ENCODE measurements at places on chromosomes 7 and 10.
A peak's percentile ranks its signal among the peaks of the same experiment; 100 is the strongest.

DNA sequence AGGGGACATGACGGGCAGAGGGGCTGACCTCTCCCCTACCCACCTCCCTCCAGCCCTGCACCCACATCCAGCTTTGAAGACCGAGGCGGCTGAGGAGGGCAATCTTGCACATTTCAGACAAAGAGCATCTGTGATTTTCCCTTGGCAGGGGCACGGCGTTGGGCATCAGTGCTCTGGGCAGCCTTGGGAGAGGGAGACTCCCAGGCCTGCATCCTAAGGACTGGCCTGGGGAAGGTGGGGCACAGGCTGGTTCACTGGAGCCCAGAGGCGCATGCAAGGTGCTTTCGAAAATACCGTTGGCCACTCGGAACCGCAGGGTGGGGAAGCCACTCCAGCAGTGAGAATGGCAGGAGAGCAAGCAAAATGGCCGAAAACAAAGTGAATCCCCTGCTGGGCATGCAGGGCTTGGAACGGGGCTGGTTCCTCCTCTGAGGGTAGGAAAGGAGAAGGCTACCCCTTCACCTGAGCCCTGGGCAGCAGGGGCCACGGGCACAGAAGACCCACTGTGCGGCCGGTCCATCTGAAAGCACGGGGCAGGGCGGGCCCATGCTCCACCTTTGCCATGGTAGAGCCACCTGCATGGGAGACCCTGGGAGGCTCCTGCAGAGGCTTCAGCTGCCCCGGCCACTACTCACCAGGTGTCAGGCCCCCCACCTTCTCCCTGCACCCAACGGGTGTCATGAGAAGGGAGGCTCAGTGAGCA is 49.8 kb downstream of the EBF3 start:
- no peak for DNase-seq

- DNase-seq: no peak
Measured at GRCh38 chr7:115008465-115009114, 86.7 kb downstream of the MDFIC start.

DNA sequence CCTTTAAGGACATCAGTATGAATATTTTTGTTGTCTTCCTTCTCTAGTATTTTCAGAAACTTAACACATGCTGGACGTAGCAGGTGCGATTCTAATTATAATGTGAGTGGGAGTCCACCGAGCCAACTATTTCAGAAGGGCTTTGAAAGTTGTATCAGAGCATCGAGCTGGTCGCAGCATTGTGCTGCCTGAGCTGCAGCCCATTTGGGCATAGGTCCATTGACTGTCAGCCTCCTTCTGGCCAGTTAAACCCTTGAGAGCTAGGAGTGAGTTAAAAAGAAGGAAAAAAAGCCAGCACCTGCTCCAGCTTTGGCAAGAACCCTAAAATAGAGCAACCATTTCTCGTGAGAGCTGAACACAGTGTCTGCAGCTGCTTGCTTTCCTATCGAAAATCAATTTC is 47.8 kb downstream of the SLC35G1 start:
- DNase-seq: no peak

GRCh38 chr10:60937022-60937421 is 7.0 kb downstream of the RHOBTB1 start:
- DNase-seq: peak; percentile 5

- no peak for DNase-seq
Measured at GRCh38 chr7:12638851-12639456, 48.5 kb upstream of the ARL4A start.

DNA sequence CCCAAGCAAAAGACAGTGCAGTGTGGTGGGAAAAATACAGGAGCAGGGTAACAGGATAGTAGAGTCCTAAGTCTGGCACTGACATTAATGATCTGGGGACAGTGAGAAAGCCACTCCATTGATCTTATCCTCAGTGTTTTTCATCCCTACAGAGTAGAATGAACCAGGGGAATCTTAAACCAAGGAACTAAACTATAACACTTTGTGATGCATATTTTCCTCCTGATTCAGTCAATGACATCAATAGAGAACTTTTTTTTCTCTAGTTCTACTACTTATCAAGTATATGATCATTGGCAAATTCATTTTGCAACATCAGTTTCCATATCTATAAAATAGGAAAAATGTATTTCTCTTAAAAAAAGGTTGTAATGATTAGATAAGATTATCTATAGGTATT is 151.1 kb downstream of the TMEM26 start:
- no peak for DNase-seq

DNA sequence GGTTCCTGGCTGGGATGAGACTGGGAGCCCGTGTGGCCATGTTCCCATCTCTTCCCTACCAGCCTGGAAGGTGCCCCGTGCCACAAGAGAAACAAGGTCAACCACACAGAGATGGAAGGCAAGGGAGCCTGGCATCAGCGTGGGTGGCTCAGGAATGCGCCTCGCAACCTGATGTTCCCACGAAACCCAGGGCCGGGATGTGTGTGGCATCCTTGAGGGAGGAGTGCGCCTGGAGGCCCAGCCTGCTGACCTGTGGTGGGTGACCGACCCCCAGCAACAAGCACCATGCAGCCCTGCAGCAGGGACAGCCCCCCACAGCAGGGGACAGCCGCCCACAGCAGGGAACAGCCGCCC is 267.2 kb downstream of the ELFN1 start:
- no peak for DNase-seq

DNA sequence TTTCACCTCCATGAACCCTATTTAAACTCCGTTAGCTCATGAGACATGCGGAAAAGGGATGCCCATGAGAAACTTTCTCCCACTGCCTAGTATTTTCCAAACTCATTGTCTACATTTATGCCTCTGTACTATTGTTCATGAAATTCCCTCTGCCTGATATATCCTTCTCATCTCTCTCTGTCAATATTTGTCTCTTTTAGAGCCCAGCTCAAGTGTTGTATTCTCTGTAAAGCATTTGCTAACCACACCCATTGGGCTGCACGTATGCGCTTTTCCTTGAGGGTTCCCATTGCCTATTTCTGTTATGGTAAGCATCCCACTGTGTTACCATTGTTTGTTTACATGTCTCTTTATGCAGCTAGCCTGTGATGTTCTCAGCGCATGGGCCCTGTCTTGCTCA is 211.4 kb downstream of the MDFIC start:
- no peak for DNase-seq

DNA sequence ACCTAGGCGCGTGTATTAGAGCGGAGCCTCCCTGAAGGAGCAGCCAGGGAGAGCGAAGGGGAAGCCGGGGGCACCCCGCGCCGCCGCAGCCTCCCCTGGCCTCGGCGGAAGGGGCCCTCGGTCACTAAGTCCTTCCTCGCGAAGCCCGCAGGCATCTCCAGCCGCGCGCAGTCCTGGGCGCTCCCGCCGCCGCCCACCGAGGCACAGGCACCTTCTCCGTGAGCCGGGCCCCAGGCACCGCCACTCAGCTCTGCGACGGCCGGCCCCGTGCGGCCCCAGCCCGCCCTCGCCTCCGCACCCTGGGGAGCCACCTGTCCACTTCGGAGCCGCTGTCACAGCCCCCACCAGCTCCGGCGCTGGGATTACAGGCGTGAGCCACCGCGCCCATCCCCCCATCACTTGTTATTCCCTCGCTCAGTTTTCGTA is 80.8 kb downstream of the ZNF467 start:
- no peak for DNase-seq

DNA sequence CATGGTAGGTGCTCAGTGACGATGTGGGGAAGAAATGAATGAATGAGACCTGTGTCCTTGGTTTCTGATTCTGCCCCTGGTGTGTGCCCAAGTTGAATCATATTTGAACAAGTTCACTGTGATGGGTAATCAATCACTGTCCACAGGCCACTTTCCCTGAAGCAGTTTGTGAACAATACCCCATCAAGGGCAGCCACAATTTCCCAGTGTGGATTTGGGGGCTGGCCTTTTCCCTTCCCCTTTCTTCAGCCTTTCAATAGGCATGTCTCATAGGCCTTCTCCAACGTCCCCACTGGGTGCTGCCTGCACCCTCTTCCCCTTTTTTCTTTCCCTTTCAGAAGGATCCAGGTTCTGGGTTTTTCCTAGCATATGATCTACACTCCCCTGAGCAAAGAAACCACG is 64.7 kb downstream of the CREB5 start:
- no peak for DNase-seq
